ENCODE measurements at places on chromosomes 3 and 15.
A peak's percentile ranks its signal among the peaks of the same experiment; 100 is the strongest.

GRCh38 chr3:11304175-11304574 lies 32.0 kb downstream of the ATG7 start:
- DNase-seq = no peak

DNA sequence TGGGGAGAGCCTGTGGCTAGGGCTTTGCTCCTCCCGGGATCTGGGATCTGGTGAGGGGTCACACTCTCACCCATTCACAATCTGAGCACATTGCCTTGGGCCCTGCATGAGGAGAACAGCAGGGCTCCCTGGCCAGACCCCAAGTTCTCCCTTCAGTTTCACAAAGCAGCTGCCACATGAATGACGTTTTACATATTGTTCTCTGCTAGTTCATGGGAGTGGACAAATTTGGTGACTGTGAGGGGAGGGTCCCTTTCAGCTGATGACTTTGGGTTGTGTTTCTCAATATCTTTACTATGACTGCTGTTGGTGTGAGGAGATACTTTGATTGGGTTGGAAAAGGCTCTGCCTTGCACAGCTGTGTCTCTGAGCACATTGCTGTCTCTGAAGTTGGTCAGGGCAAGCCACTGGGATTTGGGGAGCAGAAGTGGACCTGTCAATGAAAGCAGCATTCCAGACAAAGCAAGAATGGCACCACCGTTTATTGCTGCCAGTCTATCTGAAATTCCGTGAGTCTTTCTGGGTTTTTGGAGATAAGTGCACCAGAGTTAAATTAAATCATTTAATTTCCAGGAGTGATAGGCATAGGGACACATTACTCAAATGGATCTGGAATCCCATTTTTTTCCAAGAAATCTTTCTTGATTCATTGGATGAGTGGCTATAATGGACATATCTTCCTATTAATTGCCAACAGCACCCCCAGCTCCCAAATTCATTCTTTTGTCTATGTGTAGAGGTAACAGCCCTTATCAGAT lies 10.3 kb downstream of the TIMP4 start:
- DNase-seq = no peak

GRCh38 chr3:23629181-23629894 lies 176.4 kb upstream of the UBE2E1 start:
- no peak for DNase-seq

GRCh38 chr3:129992781-129993180 lies 18.3 kb downstream of the TRH start:
- no peak for DNase-seq

DNA sequence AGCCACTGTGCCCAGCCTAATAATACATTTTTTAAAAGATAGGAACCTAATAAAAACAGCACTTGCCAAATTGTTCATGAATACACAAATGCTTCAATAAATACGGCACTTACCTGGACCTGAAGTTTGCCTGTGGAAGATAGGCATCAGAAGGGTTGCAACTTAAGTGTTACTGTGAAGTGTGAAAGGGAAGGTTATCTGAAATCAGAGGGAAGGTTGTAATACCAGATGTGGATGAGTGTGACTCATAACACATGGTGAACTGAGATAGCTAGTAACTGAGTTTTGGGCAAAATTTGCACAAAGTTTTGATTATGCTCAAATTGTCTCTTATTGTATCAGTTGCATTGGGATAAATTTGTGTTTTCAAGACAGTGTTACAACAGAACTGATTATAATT lies 68.0 kb downstream of the ATP11B start:
- DNase-seq = no peak

GRCh38 chr15:64503197-64503596 lies 42.8 kb downstream of the ZNF609 start:
- peak; percentile 5 for DNase-seq

DNA sequence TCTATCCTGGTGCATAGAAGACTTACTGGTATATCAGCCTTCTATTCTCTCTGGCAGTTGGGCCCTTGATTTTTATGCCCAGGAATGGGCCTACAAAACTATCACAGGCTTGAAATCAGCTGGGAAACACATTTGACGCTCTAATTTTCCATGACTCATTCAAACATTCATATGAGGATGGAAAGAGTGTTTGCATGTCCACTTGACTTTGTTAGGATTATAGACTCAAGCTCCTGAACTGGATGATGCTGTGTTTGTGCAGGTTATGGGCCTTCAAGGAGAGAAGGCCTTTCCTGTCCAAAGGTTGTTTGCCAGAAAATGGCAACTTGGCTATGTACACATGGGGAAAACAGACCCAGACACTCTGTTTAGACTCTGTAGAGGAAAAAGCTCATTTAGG lies 219.9 kb downstream of the GAP43 start:
- DNase-seq = no peak

GRCh38 chr15:98178861-98179260 lies 218.4 kb downstream of the ARRDC4 start:
- no peak for DNase-seq

DNA sequence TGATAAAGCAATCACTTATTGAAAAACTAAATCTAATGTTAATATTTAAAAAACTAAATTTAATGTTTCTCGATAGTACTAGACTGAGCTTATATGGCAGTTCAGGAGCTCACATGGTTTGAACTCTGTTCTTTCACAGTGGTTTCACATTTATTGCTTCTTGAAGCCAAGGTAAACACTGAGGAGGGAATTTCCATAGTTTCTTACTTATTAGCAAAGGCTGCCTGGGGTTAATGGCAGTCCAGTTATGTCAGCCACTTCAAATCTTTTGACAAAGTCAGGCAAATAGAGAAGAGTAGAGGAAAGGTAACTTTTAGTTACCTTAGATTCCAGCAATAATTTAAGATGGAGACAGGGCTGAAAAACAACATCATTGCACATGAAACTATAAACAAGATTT lies 831.5 kb downstream of the ROBO2 start:
- DNase-seq = no peak

DNA sequence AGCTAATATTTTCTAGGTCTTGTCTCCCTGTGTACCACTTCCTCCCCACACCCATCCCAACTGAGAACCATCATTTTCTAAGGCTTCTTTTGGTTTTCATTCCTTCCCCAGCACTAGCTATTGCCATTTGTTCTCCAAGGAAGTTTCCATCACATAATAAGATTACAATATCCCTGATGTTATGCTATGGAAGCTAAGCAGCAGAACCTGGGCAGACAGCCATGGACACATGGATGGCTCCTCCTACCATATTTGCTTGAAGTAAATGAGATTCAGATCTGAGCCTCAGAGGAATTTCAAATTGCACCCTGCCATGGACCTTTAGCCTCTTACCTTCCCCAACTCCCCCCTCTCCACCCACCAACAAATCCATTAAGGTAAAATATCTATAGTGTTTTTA lies 31.5 kb downstream of the GASK1A start:
- DNase-seq = no peak

DNA sequence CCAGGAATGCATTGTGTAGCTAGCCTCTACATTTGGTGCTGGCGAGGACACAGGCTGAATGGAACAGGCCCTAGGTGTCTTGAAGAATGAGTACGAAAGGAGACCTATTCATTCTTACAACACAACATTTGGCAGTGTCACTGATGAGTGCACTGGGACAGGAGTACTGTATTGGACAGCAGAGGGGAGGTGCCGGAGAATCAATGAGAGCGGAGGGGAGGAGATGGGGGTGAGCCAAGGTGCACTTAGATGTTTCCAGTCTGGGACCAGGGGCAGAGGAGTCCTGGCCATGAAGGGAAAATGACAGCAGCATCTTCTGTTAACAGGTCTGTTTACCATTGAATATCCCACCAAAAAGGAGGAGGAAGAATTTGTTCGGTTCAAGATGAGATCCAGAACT lies 53.2 kb downstream of the C3orf20 start:
- DNase-seq = no peak

- DNase-seq = no peak
Measured at GRCh38 chr3:24037971-24038370, 92.9 kb downstream of the NR1D2 start.

GRCh38 chr3:100221159-100221558 lies 39.6 kb upstream of the TBC1D23 start:
- DNase-seq = no peak

DNA sequence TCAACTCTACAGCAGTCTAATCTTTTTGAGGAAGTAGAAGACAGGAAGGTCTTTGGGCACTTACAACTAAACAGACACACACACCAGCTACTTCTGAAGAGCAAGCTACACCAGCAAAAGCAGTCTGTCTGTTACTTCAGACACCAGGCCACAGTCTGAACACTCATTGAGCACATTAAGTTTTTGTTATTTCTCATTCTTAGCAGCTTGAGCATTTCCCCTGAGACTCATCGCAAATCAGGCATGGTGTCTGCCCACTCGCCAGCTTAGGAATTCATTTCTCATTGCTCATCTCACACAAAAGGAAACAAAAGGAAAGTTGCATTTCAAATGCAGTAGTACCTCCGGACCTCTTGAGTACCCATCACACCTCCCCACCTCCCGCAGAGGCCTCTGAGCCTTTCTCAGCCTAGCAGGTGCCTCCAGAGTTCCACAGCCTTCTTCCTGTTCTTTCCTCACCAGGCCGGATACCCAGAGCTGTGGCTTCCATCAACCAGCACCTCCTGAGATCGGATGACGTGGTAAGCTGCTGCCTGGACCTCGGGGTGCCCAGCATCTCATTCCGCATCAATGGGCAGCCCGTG lies 302.0 kb downstream of the RYR3 start:
- DNase-seq = no peak

DNA sequence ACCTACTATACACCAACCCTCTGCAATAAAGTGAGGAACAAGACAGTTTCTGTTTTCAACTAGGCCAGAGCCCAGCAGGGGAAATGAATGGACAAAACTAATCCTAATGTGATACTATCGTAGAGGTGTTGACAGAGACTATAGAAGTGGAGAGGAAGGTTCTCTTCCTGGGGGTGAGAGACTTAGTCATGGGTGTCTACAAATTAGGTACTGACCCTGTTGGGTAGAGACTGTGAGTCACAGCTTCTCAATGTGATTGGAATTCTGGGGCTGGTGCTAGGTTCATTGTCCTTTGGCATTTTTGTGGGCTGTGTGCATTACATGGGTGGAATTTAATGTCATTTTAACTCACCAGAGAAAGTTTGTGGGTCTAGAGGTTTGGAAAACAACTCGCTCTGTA lies 79.3 kb downstream of the ADAMTSL3 start:
- DNase-seq = no peak

GRCh38 chr3:111548092-111548491 lies 6.1 kb downstream of the CD96 start:
- DNase-seq = no peak

- no peak for DNase-seq
Measured at GRCh38 chr3:146746190-146746589, 141.0 kb upstream of the PLSCR5 start.

- peak; percentile 35 for DNase-seq
Measured at GRCh38 chr15:70435872-70436271, 327.5 kb downstream of the UACA start.

DNA sequence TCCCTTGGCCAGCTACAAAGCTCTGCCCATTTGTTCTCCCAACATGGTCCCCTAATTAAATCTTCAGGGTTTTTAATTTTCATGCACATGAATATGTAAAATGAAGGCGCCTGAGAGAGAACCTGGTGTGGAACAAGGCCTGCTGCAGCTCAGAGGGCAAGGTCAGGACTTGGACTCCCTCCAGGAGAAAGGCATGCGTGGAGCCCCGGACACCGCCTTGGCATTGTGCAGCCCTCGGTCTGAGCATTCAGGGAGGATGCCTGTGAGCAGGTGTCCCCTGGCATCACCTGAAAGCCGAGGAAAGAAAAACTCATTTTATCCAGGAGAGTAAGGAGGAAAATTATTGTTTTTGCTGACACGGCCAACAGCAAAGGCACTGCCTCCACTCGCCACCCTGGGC lies 33.8 kb upstream of the EPHB1 start:
- DNase-seq = no peak

DNA sequence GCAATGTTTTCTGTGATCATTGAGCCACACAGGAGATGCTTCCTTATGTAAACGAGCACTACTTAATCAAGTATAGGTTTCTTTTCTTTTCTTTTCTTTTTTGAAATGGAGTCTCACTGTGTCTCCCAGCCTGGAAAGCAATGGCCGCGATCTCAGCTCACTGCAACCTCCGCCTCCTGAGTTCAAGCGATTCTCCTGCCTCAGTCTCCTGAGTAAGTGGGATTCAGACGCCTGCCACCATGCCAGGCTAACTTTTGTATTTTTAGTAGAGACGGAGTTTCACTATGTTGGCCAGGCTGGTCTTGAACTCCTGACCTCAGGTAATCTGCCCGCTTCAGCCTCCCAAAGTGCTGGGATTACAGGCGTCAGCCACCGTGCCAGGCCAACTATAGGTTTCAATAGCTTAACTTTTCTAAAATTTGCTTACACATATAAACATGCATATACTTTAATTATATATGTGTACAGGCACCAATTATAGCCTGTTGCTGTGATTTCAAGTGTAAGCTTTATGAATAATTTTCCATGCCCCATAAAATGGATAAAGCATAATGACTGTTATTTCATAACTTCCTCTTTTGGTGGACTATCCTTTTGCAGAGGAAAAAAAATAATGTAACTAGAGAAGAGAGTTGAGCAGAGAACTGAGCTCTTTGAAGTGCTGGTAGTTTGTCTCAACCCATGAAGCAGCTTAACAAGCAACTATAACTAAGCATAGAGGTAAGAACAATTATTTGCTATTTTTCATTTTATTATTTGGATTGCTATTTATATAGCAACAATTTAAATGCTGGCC lies 24.8 kb upstream of the MBNL1 start:
- peak; percentile 64 for DNase-seq

DNA sequence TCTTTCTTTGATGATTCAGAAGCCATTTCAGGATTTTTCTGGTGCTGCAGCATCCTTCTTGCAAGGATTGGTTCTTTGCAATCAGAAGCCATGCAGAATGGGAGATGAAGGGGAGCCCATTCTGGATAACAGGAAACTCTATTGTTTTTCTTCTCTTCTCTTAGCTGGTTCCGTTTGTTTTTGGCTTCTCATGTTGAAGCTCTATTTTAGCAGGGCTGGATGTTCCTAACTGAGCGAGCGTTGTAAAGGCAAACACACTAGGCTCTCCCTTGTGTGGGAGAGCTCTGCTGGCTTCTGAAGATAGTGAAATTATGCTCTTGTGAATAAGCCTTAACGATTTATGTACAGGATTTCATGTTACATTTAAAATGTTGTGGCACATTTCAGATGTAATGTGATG lies 8.3 kb downstream of the CACNA1D start:
- no peak for DNase-seq

- DNase-seq = no peak
Measured at GRCh38 chr15:47961401-47962090, 159.2 kb upstream of the SLC24A5 start.

GRCh38 chr3:128041344-128041743 lies 10.9 kb upstream of the SEC61A1 start:
- no peak for DNase-seq

DNA sequence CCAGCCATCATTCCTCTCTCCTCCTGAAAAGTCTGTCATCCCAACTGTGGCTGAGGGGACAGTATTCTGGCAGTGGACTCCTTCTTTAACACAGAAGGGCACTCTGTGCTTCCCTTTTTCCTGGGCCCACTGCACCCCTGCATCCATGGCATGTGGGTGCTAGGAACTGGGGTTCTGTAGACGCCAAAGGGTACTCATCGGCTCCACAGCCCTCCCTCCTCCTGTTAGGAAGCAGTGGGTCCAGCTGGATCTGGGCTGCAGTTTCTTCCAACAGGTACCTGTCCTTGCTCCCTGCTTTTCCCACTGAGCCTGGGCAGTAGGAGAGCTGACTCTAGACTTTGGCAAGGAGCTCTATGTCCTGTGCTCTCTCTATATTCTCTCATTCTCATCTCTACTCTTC lies 6.4 kb upstream of the MANF start:
- DNase-seq = no peak

- DNase-seq = no peak
Measured at GRCh38 chr3:15281817-15282216, 50.6 kb downstream of the SH3BP5 start.

Measured in OCI-LY7 (cell line).